Umbilical cord (tissue), 2 donors: ENCODE measurements at places on chromosomes 6 and 20. TPM values are rescaled to one million over a fixed set of nuclear protein-coding genes. Genes with fewer than 3 reads are reported as not detected.

Gene BAG2
- total RNA-seq = 46.7 TPM

GRCh38 chr6:31710523-31711219 is 4.0 kb downstream of the LY6G6F start:
- no peak for DNase-seq

Gene CHRNA4
- total RNA-seq = 2.2 TPM

DNA sequence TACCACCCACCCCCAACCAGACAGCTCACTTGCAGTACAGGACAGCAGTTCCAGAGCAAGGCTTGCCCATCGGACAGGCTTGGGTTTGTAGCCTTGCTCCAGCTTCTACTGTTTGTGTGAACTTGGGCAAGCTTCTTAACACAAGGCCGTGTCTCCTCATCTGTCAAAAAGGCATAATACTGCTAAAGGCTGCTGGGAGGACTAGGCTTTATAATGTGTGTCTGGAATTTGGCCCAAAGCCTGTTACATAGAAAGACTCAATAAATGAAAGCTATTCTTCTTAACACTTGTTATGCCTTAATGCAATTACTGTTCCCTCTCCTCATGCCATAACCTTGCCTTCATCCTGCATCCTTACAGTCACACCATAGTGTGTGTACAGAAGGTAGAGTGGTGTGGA is 43.4 kb downstream of the LYRM4 start:
- no peak for DNase-seq
